Left lung (tissue), 14 donors: ENCODE measurements at places on chromosomes 7 and 10. TPM values are rescaled to one million over a fixed set of nuclear protein-coding genes. Genes with fewer than 3 reads are reported as not detected.

SPOCK2 gene
- 69.7 TPM for total RNA-seq

KIF20B gene
- total RNA-seq: 10.9 TPM

GDF2 gene
- total RNA-seq: not detected

CDK14 gene
- total RNA-seq: 45.1 TPM

PNLIPRP1 gene
- not detected for total RNA-seq

RADIL gene
- 8.0 TPM for total RNA-seq

ZNF736 gene
- 23.2 TPM for total RNA-seq

MNX1 gene
- not detected for total RNA-seq

CRHR2 gene
- not detected for total RNA-seq

TAS2R16 gene
- not detected for total RNA-seq

CHAT gene
- total RNA-seq: not detected

SPAG6 gene
- not detected for total RNA-seq

CDHR1 gene
- 0.38 TPM for total RNA-seq

PNLIPRP2 gene
- not detected for total RNA-seq

MALRD1 gene
- total RNA-seq: 8.1 TPM

SMKR1 gene
- not detected for total RNA-seq

- peak; percentile 21 for DNase-seq
These were observed 110.4 kb downstream of the RNF216 start for GRCh38 chr7:5671046-5671445.

DNA sequence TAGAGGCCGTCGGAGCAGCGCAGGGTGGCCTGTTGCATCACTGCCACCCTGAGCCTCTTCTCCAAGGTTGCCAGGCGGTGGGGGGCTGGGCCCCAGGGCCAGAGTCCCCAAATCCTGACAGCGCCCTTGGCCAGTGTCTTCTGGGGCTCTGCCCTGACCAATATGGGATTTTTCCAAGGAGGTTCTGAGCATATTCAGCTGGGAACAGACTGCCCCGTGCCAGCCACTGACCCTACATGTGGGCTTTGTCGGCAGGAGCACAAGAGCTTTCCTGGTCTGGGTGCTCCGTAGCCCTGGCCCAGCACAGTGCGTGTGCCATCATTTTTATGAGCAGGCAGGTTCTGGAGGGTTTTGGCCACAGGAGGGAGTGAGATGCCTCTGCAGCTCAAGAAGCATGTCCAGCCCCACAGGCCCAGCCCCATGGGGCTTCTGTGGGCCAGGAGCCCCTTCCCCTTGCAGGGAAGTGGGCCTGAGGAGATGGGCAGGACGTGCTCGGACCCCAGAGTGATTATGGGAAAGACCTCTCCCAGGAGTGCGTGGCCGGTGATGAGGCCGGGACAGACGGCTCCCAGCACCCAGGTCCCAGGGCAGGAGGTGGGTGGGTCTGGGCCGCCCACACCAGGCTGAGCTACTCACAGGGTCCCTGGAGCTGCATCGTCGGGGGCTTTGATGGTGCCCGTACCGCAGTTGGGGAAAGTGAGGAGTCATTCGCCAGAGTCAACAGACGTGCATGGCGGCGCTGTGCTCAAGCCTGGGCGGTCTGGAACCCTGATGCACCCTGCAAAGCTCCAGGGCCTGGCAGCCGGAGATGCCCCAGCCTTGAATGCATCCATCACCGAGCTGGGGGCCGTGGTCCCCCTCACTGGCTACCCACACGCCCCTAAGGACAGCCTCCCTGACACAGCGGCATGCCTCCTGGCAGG, 66.6 kb downstream of the PWWP2B start:
- DNase-seq: no peak

- peak; percentile 79 for DNase-seq
These were observed 35.0 kb downstream of the SH3PXD2A start for GRCh38 chr10:103820101-103821062.

- DNase-seq: no peak
These were observed 43.2 kb downstream of the PCLO start for GRCh38 chr7:83119494-83119893.

DNA sequence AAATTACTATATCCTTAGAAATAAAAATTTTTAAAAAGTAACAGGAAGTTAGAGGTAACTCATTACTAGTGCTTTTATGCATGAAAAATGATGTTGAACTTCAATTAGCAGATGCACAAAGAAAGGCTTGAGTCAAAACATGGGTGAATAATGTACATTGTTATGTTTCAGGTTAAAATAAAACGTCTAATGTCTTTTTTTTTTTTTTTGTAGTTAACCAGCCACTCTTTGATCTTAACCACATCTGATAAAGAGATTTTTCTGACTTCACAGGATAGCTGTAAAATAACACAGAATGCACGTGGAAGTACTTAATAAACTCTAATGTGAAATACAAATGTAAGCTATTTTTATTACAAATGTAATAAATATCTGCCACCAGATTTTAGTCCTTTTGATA, 61.7 kb downstream of the GSAP start:
- no peak for DNase-seq

DNA sequence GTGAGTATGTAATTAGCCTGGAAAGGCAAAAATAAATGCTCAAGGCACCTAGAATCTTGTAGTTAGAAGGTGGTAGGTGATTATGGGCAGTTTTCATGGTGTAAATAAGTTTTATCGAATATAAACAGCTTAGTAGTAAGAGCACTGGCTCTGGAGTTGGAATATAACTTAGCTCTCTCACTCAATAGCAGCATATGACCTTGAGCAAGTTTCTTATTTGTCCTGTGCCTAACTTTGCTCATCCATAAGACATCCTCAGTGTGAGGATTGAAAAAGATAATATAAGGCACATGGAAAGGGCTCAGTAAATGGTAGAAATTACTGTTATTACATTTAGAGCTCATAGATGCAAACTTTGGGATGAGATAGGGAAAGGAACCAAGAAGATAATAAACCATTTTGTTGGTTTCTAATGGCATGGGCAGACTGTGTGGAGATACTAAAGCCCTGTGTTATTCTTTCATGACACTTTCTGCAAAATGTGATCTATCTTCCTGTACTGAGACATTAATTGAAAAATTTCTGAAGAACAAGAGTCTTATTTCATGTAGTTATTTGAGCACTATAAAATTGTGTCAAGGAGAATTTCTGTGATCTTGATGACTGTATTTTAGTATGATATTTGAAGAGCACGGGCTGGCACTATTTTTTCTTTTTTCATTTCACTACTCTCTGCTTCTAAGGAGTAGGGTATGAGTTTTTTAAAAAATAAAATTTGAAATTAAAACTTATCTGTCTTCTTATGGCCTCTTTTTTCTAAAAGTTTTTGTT, 3.1 kb downstream of the SLK start:
- DNase-seq: no peak

DNA sequence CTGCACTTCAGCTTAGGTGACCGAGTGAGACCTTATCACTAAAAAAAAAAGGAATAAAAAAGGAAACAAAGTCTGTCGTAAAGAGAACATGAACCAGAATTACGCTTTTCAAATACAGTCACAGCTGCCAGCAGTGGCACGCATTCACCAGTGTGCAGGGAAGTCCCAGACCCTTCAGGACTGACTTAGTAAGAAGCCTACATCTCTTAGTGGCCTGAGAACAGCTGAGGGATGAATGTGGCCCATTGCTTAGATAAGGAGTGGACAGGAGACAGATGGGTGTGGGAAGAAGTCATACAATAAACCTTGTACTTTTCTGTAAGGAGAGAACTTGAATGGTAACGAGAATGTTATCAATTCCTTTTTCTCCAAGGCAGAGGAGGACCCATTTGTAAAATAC, 178.5 kb downstream of the JCAD start:
- DNase-seq: no peak

- DNase-seq: no peak
These were observed 4.3 kb downstream of the LHPP start for GRCh38 chr10:124465777-124466488.

DNA sequence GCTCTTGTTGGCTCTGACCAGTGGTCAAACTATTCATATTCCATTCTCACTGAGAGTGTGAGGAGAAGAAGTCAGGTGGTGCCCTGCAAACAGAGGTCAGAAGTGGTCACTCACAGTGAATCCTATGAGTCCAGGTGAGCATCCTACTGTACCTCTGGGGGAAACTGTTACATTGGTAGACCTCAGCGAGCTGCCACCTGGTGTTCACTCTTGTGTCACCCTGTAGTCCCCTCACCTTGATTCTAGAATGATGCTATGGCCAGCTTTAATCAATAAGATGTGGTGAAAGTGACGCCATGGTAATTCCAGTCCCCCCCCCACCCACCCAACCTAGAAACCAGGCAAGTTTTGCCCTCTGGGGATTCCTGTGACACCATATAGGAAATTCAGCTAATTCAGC, 1.2 kb upstream of the AMPH start:
- no peak for DNase-seq

- no peak for DNase-seq
These were observed 57.6 kb upstream of the ANTXRL start for GRCh38 chr10:46229144-46229563.

DNA sequence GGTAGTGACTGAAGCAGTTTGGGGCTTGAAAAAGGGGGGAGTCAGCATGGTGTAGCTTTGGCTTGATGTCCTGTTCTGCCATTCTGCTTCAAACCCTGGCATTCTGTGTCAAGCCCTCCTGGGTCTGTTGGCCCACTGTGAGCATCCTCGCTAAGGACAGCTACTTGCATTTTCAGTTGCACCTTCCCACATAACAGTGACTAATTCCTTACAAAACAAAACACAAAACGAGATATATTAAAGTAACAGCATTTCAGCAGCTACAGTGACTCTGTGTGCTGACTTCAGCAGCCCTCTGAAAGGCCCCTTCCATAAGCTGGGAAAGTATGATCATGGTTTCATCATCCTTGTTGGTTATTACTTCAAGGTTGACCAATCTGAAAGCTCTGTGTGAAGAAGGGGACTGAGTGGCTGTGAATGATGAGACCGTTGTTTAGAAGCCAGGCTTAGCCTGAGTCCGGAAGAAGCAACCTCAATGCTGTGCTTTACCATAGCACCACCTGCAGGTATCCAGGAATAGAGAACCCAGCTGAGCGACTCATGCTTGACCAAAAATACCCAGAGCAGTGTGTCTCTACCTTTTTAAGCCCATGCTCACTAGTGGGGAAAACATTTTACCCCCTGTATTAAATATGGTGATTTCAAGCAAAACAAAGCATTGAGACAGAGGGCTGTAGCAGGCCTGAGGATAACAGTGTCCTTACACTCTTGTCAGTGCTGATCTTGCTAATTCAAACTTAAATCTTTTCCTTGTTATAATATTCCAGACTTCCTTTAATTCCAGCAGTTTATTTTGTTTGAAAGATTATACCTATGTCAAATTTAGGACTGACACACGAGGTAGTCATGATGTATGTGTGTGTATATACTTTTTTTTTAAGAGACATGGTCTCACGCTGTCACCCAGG, 42.6 kb upstream of the CC2D2B start:
- DNase-seq: peak; percentile 84

- no peak for DNase-seq
These were observed 287.8 kb downstream of the RPS24 start for GRCh38 chr10:78321500-78321899.

- DNase-seq: no peak
These were observed 18.6 kb upstream of the DRGX start for GRCh38 chr10:49414496-49414895.

DNA sequence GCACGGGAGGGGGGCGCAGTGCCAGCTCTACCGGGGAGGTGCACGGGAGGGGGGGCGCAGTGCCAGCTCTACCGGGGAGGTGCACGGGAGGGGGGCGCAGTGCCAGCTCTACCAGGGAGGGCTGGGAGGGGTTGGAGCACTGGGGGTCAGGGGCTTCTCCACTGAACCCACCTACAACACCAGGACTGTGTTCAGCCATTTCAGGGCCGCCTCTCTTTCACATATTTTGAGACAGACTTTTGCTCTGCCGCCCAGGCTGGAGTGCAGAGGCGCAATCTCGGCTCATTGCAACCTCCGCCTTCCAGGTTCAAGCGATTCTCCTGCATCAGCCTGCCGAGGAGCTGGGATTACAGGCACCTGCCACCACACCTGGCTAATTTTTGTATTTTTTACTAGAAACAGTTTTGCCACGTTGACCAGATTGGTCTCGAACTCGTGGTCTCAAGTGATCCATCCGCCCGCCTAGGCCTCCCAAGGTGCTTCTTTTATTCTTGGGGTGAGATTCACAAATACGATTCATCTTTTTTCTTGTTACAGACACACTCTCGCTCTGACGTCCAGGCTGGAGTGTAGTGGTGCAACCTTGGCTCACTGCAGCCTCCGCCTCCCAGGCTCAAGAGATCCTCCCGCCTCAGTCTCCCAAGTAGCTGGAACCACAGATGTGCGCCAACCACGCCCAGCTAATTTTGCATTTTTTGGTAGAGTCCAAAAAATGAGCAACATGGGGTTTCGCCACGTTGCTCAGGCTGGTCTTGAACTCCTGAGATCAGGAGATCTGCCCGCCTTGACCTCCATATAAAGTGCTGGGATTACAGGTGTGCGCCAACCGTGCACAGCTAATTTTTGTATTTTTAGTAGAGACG, 37.0 kb downstream of the ADAP1 start:
- DNase-seq: no peak

GRCh38 chr10:70603449-70603801, 884 bp upstream of the PRF1 start:
- DNase-seq: no peak

DNA sequence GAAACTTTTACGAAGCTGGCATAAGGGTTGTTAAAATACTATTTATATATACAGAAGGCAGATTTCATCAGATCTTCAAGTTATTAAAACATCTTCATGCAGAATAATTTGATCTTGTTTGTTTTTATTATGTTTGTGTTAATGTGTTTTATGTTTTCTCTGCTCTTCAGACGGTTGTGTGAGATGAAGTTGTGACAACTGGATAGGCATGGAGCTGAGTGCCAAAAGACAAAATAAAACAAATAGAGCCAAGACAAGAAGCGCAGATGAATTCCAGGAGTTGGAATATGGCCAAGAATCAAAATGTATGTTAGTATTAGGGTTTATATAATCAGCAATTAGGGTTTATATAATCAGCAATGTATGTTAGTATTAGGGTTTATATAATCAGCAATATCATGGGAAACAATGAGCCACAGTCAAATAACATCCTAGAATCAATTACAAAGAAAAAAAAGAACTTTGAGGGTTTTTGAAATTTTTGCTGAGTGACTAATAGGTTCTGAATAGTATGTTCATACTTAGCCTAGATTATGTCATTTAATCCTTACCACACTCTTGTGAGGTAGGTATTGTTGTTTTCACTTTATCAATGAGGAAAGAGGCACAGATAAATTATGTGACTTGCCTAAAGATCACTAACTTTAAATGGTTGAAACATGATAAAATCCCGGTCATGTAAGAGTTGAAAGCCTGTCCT, 488.0 kb upstream of the STEAP1 start:
- no peak for DNase-seq

DNA sequence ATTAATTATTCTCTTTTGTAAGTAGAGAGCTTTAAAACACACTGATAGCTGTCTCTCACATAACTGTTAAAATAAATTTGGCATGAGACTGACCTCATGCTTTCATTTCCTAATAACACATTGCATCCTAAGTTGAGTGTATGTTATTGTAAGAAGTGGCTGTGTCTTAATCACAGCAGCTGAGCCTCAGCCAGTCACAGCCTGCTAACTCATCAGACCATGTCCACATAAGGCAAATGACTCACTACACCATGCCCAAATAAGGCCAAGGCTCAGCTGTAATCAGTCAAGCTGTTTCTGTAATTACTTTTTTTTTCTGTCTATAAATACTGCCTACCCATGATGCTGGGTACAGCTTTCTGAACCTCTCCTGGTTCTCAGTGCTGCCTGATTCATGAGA, 860.9 kb downstream of the XPNPEP1 start:
- DNase-seq: no peak

- no peak for DNase-seq
These were observed 541.3 kb downstream of the CALN1 start for GRCh38 chr7:71870812-71871211.
